ENCODE measurements at places on chromosomes 4 and X.

GRCh38 chrX:45323387-45323786, 122.7 kb upstream of the DIPK2B start:
- DNase-seq, result no peak

GRCh38 chrX:98717970-98718369, 1692.1 kb downstream of the PCDH19 start:
- DNase-seq, result no peak

DNA sequence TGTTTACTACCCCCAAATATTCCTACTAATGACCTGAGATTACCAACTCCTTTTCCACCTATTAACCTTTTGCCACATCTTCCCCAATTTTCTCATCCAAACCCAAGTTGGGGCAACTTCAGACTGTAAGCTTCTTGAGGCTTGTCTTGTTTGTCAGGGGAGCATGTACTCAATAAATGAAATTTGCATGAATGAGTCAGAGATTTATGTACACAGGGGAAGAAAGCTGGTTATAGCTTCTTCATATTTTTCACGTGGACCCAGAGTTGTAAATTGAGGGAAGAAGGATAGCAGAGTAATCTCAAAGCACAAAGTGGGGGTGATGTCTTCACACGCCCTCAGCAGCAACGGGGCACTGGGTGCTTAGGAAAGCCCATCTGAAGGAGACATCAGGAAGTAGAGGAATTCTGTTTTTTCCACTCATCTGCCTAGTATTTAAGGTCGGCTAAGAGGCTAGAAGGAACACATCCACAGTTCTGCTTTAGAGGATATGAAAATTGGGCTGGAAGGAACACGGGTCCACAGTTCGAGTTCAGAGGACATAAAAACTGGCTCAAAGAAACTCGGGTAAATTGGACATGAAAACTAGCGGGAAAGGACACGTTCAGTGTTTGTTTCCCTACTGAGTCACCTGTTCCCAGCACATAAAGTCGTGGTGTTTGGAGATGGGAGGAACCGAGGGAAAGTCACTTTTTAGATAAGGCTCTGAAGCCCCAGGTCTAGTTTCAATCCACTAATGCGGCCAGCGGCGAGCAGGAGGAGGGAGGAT, 696 bp upstream of the CA5B start:
- DNase-seq, result peak; percentile 52

- peak; percentile 42 for DNase-seq
Measured at GRCh38 chrX:120617996-120618630, 11.7 kb downstream of the C1GALT1C1 start.

- DNase-seq, result no peak
Measured at GRCh38 chr4:144970597-144970996, 127.4 kb downstream of the ANAPC10 start.

GRCh38 chrX:639151-639550, 8.6 kb downstream of the SHOX start:
- no peak for DNase-seq

DNA sequence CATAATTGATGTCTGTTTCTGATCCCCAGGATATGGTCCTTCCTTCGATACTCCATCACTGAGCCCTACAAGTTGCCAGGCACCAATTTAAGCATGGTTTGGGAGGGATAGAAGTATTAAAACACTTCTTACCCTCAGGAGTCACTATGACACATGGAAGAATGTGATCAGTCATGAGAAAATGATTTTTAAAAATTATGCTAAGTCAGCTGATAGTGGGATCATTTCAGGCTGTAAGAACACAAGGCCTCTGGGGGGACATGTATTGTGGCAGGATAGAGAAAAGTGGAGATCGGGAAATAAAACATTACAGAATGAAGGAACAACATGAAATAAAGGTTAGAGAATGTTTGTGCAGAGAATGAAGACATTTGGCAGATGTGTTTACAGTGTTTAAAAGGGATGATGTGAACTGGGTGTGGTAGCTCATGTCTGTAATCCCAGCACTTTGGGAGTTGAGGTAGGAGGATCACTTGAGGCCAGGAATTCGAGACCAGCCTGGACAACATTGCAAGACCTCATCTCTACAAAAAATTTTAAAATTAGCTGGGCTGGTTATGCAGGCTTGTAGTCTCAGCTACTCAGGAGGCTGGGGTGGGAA, 64.0 kb downstream of the ELOVL6 start:
- no peak for DNase-seq

DNA sequence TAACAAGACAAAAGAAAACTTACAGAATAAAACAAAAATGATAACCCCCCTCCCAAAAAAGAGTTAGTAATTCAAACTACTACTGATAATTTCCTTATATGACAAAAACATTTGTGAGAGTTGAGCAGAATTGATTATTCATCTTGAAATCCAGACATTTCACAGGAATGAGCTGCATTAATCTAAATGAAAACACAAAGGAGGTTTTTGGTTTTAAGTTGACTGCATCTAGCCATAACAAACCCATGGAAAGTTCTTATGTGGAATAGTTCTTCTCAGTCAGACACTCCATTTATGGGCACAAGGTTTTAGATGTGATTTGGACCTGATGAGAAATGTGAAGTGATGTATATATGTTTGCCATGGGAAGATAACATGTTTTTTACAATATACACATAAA, 95.4 kb downstream of the VCX2 start:
- DNase-seq, result no peak

DNA sequence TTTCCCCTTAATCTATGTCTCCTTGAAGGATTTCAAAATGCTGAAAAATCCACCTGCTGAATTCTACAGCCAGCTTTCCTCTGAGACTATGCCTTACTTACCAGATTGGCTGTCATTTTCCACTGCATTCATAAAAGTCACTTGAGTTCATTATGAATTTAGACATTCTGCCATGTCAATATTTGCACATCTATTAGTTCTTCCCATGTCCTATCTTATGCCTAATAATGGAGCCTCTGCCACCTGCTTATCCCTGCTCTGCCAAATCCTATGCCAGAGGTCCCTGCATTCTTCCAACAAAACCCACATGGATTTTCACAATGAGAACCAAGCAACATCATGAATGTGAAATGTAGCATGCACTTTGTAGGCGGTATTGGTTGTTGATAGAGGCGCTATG, 42.6 kb downstream of the GASK1B start:
- no peak for DNase-seq

GRCh38 chrX:16347968-16348670, 180.8 kb downstream of the MAGEB17 start:
- DNase-seq, result no peak

GRCh38 chr4:140609548-140610425, 41.0 kb upstream of the UCP1 start:
- peak; percentile 79 for DNase-seq

- DNase-seq, result no peak
Measured at GRCh38 chr4:13368217-13368616, 115.9 kb downstream of the RAB28 start.

GRCh38 chrX:843306-843705, 212.7 kb downstream of the SHOX start:
- no peak for DNase-seq

GRCh38 chrX:38282049-38282448, 45.3 kb downstream of the RPGR start:
- DNase-seq, result no peak

GRCh38 chr4:19327364-19327763, 924.3 kb upstream of the SLIT2 start:
- DNase-seq, result no peak

DNA sequence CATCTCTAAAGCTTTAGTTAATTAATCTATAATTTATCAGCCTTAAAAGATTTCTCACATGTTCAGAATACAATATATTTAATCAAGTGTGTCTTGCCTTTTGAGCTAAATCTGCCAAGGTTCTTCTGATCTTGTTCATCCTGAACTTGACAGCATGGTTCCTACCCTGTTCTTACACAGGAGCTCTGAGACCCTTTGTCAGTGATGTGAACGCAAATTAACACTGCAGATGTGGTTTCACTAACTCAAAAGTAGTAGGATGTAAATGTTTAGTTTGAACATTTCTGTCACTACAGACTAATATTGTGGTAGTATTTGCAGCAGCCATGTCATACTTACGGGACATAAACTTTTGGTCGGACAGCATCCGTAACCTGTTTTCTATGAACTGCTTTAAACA, 59.4 kb downstream of the SMARCAD1 start:
- no peak for DNase-seq

DNA sequence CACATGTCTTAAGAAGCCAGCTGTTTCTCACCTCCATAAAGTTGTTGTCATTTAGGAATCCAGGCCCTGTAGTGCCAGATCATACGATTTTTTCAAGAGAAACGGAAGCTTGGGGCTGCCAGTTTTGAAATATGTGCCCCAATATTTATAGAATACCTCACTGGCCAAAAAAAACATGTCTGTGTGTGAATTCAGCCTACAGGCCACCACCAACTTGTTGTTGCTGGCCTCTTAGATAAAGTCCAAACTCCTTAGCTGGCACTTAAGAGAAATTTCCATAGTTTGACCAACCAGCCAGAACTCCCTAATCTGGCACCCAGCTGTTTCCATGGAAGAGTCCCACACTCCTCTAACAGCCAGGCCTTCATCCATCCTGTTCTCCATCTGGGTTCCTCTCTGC, 74.1 kb downstream of the WDR19 start:
- DNase-seq, result no peak

DNA sequence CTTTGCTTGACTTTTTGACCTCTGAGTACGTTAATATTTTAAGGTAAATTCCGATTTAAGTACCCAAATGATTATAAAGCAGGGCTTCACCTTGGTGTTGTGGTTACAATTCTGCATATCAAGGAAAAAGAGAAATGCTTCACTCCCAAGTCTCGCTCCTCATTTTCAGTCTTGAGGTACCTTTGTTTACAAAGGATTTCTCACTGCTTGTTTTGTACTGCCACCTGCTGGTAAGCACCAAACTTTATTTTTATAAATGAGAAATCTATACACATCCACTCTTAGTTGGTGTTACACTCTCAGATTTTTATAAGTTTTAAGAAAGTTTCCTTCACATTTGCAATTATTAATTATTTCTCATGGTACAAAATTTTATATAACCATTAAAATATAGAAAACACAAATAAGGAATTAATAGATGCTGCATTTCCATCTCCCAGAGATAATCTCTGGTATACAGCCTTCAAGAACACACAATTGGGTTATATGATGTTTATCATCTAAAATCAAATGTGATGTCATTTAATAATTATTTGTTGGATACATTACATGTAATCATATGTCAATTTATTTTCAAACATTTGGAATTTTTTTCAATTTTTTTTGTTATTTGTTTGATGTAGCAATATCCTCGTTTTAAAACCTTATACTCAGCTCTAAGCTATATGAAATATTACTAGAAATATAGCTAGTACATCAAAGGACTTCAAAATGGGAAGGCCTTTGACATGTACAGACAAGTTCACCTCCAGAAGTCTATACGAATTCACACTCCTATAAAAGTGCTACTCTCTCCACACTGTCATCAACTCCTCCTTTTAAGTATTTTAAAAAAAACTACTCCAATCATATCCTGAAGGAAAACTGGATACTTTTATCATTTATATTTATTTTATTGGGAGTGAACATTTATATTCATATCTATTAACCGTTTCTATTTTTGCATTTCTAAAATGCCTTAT, 179.9 kb downstream of the KCNIP4 start:
- peak; percentile 73 for DNase-seq

DNA sequence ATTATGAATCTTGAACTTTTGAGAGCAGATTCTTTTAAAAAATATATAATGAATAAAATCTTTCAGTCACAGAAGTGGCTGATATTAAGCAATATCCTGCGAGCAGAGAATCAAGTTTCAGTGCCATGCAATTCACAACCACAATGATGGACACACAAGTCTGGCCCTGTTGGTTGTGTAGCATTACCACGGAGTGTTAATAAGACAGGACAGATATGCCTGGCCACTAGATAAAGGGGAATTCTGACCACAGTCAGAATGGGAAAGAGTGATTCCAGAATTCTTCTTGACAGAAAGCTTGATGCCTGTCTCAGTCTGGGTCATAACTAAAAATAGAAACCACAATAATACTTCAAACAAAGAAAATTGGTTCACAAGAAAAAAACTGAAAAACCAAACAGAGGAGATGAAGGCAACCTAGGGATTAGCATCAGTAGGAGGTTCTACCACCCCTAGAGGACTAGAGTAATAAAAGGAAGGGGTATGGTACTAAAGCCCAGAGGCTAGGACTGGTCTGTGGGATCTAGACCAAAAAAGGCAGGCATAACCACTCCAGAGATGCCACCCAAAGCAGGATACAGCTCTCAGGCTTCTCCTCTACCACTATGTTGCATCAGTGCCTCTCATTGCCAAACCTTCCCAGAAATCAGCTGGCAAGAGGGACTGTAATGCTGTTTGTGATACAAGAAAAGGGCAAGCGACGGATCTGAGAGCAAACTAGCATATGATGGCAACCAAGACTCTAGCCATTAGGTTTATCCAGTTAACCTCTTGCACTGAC, 59.0 kb downstream of the RNF150 start:
- no peak for DNase-seq

- no peak for DNase-seq
Measured at GRCh38 chrX:134660627-134661026, 2.4 kb upstream of the PLAC1 start.

DNA sequence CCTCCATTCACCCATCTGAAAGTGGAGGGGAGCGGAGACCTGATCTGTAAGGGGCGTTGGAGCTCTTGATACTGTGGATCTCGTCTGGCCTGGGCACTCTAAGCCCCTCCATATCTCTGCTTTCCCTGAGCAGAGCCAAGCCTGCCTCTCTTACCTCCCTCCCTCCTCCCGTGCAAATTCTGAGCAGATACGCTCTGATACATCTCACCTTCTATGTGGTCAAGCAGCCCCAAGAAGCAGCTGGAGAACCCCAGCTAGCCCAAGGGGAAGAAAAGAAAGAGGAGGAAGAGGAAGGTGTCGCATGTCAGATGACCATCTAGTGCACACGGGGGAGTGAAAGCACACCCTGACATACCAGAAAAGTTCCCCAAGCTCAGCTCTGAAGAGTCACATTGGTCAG, 1.9 kb upstream of the DGAT2L6 start:
- DNase-seq, result no peak

GRCh38 chrX:133789829-133790228, 195.6 kb downstream of the GPC3 start:
- DNase-seq, result no peak

DNA sequence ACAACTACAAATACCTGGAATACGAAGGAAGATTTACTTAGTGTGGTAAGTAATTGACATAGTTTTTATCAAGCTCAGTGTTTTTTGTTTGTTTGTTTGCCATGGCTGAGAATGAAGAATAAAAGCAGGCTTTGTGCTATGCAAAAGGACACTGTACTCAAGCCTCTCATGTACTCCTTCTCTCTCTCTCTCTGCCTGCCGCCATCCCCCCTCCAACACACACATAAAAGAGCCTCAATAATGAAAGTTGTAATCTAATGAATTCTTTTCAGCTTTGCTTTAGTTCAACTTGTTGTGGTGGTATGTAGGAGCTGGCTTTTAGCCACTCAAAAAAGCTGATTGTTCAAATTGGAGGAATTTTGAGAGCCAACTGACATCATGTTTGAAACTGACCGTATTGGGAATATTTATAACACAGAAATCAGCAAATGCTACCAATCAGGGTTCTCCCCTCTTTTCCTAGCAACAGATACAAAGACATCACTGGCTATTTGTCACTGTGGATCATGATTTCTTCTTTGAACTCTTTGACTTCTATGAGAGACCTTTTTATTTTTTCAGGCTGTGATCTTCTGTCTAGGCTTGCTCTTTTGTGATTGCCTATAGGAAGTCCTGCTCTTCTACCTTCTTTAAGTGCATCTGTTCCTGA, 1148.8 kb downstream of the RAPGEF2 start:
- no peak for DNase-seq

- DNase-seq, result no peak
Measured at GRCh38 chr4:6118201-6118600, 82.1 kb downstream of the JAKMIP1 start.

GRCh38 chr4:20354120-20354519, 102.4 kb downstream of the SLIT2 start:
- no peak for DNase-seq

All from Karpas-422 (cell line).